ENCODE measurements at places on chromosomes 2 and 18.

DNA sequence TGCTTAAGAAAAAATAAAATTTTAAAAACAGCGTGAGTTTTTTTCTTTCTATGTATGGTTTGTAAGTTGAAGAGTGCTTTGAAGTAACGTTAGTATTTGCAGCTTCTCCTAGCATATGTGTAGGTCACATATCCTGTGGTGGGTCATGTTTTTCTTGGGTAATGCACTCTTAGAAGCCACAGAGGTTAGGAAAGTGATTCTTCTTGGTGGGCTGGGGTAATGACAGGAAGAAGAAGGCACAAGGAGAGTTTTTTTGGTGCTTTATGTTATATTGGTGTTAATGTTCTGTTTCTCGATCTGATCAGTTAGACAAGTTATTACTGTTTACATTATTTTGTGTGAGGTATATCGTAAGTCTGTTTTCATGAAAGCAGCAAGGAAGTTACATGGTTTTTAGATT lies 109.0 kb downstream of the ICA1L start:
- no peak for DNase-seq

DNA sequence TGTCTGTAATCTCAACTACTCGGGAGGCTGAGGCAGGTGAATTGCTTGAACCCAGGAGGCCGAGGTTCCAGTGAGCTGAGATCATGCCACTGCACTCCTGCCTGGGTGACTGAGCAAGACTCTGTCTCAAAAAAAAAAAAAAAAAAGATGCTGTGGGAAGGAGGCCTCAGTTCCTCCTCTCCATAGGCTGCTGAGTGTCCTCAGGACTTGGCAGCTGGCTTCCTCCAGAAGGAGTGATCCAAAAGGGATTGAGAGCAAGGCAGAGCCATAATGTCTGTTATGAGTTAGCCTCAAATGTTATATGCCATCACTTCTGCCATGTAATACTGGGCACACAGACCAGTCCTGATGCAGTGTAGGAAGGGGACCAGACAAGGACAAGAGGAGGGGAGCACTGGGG lies 6.6 kb upstream of the NPC1 start:
- DNase-seq = no peak

DNA sequence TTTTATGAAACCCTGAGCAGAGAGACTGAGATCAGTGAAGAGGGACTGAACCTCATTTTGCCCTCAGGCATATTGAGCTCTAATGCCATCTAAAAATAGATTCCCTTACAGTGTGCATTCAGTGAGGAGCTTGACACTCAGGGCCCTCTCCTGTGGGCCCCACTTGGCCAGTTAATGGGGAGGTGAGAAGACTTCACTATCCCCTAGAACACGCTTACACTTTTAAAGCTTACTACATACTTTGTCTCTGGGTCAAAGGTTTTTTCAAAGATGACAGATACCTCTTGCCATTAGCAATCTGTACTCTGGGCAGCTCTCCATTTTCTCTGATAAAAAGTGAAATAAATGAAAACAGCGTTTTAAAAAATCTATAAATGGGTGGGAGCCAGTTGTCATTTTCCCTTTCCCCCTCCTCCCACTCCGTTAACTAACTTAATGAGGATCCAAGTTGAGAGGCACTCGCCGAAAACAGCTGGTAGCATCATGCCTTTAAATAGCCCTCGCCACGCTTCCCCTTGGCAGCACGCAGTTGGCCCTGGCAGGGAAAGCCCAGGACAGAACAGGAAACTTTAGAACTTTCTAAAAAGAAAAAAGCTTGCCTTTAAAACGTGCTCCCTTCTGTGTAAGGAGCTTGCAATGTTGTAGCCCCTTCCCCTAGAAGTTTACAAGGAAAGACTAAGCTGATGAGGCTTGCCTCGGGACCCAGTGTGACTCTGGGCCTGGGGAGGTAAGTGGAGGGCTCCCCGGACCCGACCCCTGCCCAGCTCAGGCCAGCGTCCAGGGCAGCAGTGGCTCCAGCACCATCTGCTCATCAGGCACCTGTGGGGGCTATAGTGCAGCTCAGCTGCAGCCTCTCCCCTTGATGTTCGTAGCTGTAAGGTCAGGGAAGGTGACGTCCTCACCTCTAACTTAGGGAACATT lies 58.8 kb upstream of the FOSL2 start:
- DNase-seq = no peak

GRCh38 chr2:156909983-156910382 lies 347.5 kb upstream of the GALNT5 start:
- DNase-seq = no peak

- no peak for DNase-seq
Measured at GRCh38 chr2:237055386-237056100, 30.1 kb upstream of the COPS8 start.

- no peak for DNase-seq
Measured at GRCh38 chr2:54586062-54586461, 129.9 kb downstream of the SPTBN1 start.

DNA sequence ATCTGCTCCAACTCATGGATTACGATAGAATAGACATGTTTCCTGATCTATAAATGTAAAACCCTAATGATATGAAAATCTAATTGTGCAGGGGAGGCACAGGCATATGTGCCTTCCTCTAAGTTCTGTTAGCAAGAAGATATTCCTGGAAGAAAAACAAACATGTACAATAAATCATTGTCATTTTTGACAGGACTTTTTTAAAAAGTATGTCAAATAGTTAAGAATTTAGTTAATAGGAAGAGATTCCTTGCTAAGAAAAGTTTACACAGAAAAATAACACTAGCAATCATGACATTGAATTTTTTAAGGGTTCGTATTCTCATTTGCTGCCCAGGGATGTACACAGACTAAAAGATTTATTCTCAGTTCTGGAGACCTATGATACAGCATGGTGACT lies 15.3 kb upstream of the CREB1 start:
- no peak for DNase-seq

DNA sequence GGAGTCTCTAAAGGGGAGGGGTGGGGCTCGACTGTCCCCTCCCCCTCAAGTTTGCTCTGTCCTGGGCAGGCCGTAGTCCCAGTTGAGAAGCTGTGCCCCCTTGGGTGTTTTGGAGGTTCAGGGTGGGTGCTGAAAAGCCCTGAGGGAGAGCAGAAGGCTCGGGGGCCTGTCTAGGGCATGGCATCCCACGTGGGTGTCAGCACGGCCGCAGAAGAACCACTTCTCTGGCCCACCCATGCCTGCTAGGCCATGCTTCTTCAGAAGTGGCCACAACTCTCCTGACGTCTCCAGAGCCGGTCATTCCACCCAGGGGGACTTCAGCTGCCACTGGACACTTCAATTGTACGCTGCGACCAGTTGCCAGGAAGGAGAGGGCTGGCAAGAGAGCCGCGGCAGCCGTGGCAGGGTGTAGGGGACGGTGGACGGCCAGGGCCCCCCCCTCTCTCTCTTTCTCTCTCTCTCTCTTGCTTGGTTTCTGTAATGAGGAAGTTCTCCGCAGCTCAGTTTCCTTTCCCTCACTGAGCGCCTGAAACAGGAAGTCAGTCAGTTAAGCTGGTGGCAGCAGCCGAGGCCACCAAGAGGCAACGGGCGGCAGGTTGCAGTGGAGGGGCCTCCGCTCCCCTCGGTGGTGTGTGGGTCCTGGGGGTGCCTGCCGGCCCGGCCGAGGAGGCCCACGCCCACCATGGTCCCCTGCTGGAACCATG lies at the start of gene INPP5D:
Gene INPP5D, plus strand, starts transcription at position 546 of the 704 bp plus-strand sequence. Its CDS starts 137 bp downstream, at position 683.
- DNase-seq = no peak
